ENCODE measurements at places on chromosomes 4 and X. TPM values are rescaled to one million over a fixed set of nuclear protein-coding genes. Genes with fewer than 3 reads are reported as not detected.

The SOD3 gene
- 0.64 TPM for total RNA-seq

The SLC4A4 gene
- total RNA-seq = under 0.01 TPM

The TRPC5OS gene
- total RNA-seq = not detected

The CCSER1 gene
- total RNA-seq = 6.6 TPM

The TMPRSS11E gene
- total RNA-seq = 4.0 TPM

The NXF2B gene
- total RNA-seq = not detected

The IL1RAPL1 gene
- not detected for total RNA-seq

The LRAT gene
- total RNA-seq = 4.3 TPM

The SCRG1 gene
- not detected for total RNA-seq

The PDHA1 gene
- total RNA-seq = 75.9 TPM

The NEIL3 gene
- 1.3 TPM for total RNA-seq
